Naive B cell (primary cell): ENCODE measurements at places on chromosomes 4 and X. TPM values are rescaled to one million over a fixed set of nuclear protein-coding genes. Genes with fewer than 3 reads are reported as not detected.

FAM47E gene
- not detected for polyA plus RNA-seq

- DNase-seq, result no peak
Observed at GRCh38 chr4:126268106-126268505, 953.4 kb downstream of the FAT4 start.

- DNase-seq, result peak; percentile 87
Observed at GRCh38 chrX:18674788-18675735, 3.2 kb upstream of the RS1 start.

DNA sequence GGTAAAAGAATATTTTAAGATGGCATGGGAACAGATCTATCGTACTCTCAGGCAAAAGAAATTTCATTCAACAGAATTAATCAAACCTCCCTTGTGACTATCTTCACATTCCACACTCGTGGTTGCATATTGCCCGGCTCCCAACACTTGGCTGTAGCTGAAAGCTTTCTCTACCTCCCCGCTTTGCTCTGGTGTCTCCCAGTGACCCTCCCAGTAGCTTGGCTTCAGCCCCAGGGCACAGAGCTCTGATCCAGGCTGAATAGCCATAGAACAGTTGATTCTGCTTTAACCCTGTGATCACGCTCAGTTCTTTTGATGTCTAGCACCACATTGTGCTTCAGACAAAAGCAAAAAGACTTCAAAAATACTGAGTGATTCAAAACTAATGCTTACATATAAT, 24.6 kb downstream of the SLC7A11 start:
- no peak for DNase-seq

GPC3 gene
- polyA plus RNA-seq, result not detected

CFP gene
- 0.94 TPM for polyA plus RNA-seq

- no peak for DNase-seq
Observed at GRCh38 chr4:105092356-105092755, 54.3 kb upstream of the TET2 start.
